ENCODE measurements at places on chromosomes 4 and X.

GRCh38 chr4:157052429-157053040 is 23.4 kb upstream of the GLRB start:
- DNase-seq = no peak

GRCh38 chr4:40858962-40859361 is 109.2 kb downstream of the NSUN7 start:
- DNase-seq = no peak

DNA sequence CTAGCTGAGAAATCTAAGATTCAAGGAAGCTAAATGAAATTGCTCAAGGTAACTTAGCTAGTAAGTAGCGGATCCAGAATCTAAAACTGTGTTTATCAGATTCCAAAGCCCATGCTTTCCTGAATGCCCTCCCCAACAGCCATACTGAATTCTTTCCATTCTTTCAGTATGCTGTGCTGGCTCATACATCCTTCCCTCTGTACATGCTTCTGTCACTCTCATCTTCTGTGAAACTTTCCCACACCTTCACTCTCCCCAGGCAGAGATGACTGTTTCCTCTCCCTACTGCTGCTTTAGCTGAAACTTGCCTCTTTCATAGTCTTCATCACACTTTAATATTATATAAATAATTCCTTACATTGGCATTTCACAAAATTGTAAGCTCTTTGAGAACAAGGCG is 39.3 kb upstream of the SMARCAD1 start:
- DNase-seq = no peak

DNA sequence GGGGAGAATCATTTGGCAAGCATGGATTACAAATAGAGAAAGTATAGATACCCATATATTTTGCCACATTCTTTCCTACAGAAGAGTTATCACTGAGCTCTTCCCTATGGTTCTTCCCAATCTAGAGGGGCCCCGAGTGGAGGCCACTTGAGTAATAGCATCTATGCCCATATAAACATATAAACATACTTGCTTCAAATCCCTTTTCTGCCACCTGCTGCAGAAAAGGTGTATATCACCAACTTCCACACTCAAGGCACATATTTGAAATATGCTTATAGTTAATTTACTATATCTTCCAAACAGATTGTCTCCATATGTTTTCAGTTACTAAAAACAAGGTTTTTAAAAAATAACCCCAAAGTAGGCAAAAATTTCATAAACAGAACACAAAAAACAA is 642.8 kb upstream of the DIPK2B start:
- DNase-seq = no peak

GRCh38 chrX:70970482-70970995 is 39.6 kb upstream of the SLC7A3 start:
- DNase-seq = no peak

DNA sequence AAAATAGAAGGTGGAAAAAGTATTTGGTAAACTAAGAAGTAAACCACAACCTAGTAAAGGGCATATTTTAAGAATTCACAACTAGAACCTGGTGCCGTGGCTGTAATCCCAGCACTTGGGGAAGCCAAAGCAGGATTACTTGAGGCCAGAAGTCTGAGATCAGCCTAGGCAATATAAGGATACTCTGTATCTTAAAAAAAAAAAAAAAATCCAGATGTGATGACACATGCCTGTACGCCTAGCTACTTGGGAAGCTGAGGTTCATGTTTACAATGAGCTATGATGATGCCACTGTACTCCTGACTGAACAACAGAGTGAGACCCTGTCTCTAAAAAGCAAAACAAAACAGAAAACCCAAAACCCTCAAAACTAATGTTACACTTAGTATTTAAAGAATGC is 294.9 kb upstream of the ZCCHC13 start:
- no peak for DNase-seq

Measured in glomerular endothelial cell (primary cell).